SK-MEL-5 (cell line): ENCODE measurements at places on chromosomes 16 and 17. TPM values are rescaled to one million over a fixed set of nuclear protein-coding genes. Genes with fewer than 3 reads are reported as not detected.

- no peak for DNase-seq
These were observed 160.6 kb downstream of the IRX3 start for GRCh38 chr16:54125751-54126655.

- DNase-seq: no peak
These were observed 6.9 kb downstream of the ADCY9 start for GRCh38 chr16:4109250-4109736.

DNA sequence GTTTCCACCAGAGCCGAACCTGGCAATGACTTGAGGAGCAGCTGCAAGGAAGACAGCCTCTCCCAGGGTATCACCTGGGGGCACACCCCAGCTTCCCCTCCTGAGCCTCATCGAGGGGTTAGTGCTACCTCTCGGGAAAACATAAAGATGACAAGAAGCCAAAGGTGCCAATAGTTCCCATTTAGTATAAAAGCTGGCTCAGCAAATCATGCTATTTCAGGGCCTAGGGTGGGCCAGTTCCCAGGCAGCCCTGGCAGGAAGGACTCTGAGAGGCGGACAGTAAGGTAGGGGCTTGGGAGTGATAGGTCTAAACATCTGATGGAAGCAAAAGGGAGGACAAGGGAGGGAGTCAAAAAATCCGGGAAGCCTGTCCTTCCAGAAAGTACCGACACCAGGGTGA lies 46.2 kb downstream of the SOST start:
- no peak for DNase-seq

GRCh38 chr17:36001862-36002603 lies 680 bp upstream of the CCL15 start:
- no peak for DNase-seq

DNA sequence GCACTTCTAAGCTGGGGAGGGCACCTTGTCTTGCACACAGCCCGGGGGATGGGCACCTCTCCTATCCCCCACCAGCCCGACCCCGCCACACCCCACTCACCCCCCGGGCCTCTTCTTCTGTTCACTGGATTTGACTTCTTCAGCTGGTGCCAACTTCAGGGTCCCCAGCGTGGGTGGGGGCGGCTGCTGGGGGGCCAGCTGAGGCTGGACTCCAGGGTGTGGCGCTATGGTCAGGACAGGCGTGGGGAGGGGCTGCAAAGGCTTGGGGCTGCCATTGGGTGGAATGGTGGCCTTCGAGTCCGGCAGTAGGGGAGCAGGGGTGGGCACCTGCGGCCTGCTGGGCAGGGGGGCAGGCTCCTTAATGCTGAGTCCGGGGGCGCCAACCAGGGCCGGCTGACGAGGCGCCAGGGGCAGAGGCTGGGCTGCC lies 6.1 kb downstream of the MNT start:
- no peak for DNase-seq

DNA sequence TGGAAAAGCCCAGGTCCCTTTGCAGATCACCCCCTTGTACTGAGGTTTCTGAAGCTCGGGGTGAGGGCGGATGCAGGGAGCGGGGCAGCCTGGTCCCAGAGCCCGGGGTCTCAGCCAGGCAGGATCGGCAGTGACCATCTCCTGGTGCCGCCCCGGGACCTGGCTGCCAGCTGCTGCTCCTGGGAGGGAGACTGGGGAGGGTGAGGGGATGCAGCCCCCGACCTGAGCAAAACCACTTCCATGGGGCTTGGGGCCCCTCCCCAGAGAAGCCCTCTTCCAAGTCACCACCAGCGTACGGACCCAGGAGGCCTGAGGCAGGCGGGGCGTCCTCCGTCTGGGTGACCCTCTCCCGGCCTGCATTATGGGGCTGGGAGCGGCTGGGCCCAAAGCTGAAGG lies 14.8 kb downstream of the CD7 start:
- DNase-seq: no peak

DNA sequence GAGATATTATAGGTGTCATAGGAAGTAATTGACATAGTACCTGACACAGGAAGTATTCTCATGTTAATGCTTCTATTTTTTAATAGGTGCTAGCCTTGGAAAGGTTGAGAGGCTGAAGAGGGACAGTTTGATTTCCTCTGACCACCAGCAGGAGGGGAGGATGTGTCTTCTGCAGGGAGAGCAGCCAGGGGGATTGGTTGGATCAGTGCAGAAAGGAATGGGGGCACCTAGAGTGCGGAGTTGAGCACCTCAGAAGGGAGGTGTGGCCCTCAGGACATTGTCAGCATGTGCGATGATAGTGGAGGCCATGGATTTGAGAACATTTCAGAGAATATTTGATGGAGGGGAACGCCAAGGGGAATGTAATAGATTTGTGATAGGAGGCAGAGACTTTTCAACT lies 23.4 kb downstream of the HAPSTR1 start:
- no peak for DNase-seq

DNA sequence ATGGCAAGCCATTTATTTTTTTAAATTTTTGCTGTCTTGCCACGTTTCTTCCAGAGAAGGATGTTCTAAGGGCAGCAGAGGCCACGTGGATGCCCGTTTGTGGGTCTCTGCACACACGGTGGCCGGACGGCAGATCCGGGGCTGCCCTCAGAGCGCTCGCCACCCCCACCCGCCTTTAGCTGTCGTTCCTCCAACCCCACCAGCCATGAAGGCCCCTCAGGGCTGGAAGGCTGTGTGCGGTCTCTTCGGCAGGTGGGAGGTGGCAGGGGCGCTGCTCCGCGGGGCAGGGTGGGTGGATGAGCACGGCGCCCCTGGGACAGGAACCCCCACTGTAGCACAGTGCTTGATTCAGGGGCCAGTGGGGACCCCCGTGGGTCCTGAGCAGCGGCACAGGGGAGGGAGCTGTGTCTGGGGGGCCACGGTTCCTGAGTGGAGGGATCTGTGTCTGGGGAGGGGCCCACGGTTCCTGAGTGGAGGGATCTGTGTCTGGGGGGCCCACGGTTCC lies 49.7 kb downstream of the ZFPM1 start:
- DNase-seq: no peak

DNA sequence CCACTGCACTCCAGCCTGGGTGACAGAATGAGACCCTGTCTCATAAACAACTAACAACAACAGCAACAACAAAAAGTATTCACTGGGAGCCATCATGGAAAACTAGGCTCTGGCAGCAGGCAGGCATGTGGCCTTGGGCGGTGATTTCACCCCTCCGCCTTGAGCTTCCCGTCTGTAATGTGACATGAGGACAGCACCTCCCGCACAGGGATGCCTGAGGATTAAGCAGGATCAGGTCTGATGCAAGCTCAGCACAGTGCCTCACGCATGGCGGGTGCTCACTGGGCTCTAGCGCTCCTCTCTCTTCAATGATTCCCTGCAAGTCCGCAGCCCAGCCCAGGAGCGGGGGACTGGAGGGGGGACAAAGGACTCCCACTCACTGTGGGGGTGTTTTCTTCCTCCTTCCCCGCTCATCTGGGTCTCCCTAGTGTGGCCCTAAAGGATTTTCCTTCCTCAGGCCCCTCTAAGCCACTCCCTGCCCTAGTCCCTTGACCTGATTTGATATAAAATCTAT lies 2.8 kb downstream of the PLCD3 start:
- DNase-seq: no peak

DNA sequence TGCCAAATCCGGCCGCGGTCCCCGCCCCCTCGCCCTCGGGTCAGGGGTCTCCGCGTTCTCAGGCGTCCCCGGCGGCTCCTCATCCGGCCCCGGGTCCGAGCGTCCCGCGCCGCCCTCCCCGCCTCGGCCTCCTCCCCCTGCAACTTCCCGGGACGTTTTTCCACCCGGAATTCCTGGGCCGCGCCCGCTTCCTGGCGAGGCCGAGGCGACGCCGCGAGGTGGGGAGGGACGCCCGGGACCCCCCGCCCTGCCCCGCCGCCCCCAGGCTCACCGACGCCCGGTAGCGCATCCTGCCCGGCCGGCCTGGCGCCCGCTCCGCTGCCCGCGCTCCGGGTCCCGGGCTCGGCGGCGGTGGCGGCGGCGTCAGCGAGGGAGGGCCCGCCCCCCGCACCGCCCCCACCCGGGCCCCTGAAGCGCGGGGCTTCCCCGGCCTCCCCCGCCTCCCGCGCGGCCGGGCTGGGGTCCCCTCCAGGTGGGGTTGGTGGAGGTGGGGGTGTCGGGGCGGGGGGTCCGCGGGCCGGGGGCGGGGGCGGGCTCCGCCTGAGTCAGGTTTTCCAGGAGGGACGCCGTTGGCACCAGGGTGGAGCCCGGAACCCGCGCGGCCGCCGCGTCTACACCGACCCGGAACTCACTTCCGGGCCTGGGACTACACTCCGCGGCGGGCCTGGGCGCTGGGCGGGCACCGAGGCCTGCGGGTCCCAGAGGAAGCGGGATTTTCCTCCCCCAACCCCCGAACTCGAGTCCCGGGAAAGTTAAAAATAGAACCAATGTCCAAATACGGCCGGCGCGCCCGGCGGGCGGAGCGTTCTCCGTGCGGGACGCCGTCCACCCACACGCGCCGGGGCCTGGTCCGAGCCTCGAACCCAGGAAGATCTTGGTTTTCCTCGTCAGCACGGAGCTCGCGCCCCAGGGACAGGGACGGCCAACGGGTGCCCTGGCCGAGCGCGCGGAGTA lies 6.8 kb downstream of the MYO1C start:
- DNase-seq: no peak

- no peak for DNase-seq
These were observed 15.8 kb downstream of the MEOX1 start for GRCh38 chr17:43645765-43646481.

DNA sequence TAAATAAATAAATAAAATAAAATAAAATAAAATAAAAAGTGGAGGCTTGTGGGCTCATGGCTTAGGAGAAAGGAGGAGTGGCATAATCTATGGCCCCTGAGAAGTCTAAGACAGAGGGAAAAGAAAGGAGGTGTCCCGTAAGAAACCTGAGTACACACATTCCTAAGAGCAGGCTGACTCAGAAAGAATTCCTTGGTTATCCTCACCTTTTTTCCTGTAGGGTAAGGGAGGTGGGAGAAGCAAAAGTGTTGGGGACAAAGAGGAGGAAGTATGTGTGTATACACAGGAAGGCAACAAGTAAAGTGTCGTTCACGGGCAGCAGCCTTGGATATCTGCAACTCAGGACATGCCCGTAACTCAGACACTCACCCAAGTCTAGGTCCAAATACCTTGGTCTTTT lies 29.3 kb downstream of the MARF1 start:
- no peak for DNase-seq

The MYL4 gene
- total RNA-seq: not detected in 2 replicates

The TNFSF13 gene
- total RNA-seq: 0.11 TPM in 1 of 2 replicates, not detected in the other

The MPP3 gene
- 4.0 and 6.3 TPM in 2 replicates for total RNA-seq

The SLC13A2 gene
- total RNA-seq: not detected in 2 replicates

The GP2 gene
- total RNA-seq: not detected in 2 replicates

The P2RX1 gene
- total RNA-seq: not detected in 2 replicates

The EXOC3L1 gene
- not detected in 2 replicates for total RNA-seq

The ACBD4 gene
- 1.7 and 3.3 TPM in 2 replicates for total RNA-seq

The KRT12 gene
- 0.59 and 0.82 TPM in 2 replicates for total RNA-seq

The RANBP10 gene
- total RNA-seq: 7.4 and 8.3 TPM in 2 replicates
